Lung (tissue), 17 donors: ENCODE measurements at places on chromosomes 7 and 10.
A peak's percentile ranks its signal among the peaks of the same experiment; 100 is the strongest.

DNA sequence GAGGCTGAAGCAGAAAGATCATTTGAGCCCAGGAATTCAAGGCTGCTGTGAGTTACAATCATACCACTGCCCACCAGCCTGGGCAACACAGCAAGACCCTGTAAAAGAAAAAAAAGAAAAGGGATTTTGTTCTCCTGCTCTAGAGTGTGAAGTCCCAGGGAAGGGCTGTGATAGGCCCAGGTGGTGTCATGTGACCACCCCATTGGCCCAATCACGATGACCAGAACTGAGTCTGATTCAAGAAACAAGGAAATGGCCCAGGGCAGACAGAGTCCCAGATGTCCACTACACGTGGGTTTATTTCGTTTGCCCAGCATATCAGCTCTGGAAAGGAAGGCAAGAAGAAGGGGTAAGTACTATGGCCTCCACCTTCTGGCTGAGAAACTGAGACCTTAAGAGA, 81.3 kb upstream of the CUX1 start:
- no peak for DNase-seq

- no peak for DNase-seq
These were observed 378.8 kb downstream of the PLXDC2 start for GRCh38 chr10:20195076-20195475.

DNA sequence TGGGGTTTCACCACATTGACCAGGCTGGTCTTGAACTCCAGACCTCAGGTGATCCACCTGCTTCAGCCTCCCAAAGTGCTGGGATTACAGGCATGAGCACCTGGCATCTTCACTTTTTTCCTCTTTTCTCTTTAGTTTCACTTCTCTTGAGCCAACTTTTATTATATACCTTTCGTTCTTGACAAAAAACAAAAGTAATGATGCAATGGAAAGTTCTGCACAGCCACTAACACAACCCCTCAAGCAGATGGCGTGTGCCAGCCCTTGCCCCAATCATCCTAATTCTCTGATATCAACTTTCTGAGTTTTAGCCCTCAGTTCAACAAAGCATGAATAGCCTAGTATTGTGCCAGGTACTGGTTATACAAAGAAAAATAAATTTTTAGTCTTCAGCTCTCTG, 223.6 kb downstream of the CHCHD3 start:
- DNase-seq, result no peak

DNA sequence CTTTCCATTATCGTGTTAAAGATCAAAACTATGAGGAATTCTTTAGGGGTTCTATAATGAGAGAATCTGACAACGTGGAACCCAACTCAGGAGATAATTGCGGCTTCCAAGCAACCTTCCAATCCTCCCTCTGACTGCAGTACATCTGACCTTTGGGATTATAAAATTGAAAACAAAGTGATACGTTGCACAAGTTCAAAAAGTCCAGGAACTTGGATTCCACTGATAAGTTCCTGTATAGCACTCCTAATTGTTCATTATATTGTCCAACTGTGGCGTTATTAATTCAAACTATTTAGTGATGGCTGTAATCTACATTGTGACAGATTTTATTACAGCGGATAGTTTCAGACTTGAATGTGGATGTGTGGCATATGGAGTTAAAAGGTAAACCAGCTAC, 15.4 kb downstream of the MALRD1 start:
- DNase-seq, result no peak

DNA sequence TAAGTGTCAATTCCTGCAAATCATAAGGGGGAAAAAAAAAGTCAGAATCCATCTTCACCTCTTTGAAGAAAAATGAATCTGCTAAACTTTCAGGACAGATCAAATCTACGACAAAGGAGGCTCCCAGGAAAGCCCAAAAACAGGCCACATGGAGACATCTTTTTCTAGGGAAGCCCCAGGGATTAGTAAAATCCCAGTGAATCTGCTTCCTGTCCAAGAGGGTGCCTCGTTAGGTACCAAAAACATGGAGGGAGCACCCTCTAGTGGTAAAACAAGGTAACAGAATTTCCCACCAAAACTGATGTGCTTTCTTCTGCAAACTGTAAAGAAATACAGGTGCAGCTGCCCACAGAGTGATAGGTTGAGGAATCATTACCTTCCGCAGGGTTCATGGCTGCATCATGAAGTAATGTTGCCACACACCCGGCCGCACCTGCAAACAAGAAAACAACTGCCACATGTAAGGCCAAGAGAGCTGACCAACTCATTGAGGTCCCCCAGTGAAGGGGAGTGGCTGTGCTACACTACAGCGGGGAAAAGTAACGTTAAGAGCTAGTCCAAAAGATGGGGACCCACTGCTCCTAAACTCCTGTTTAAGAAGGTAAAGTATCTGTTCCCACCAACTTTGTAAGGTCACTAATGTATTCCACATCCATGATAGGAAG, 7.9 kb downstream of the SLC25A28 start:
- peak; percentile 74 for DNase-seq

GRCh38 chr7:67387851-67388250, 391.2 kb downstream of the TYW1 start:
- no peak for DNase-seq

- DNase-seq, result no peak
These were observed 344.8 kb downstream of the PARD3 start for GRCh38 chr10:34470307-34470706.

- peak; percentile 98 for DNase-seq
These were observed 80.2 kb upstream of the CACNB2 start for GRCh38 chr10:18059826-18060559.

GRCh38 chr7:36597090-36597773, 127.1 kb downstream of the AOAH start:
- no peak for DNase-seq

- DNase-seq, result peak; percentile 74
These were observed 53.4 kb downstream of the CFAP58 start for GRCh38 chr10:104406715-104407650.

GRCh38 chr7:87210506-87210905, 9.0 kb downstream of the TMEM243 start:
- DNase-seq, result no peak

GRCh38 chr7:70612811-70613210, 519.1 kb upstream of the GALNT17 start:
- no peak for DNase-seq

- DNase-seq, result no peak
These were observed 35.4 kb downstream of the TMEM120A start for GRCh38 chr7:75958802-75959543.
